ENCODE measurements at places on chromosomes 6 and 20.

- peak; percentile 74 for DNase-seq
Measured at GRCh38 chr6:15026832-15027231, 219.0 kb upstream of the JARID2 start.

- no peak for DNase-seq
Measured at GRCh38 chr20:39812116-39812515, 850.0 kb downstream of the DHX35 start.

DNA sequence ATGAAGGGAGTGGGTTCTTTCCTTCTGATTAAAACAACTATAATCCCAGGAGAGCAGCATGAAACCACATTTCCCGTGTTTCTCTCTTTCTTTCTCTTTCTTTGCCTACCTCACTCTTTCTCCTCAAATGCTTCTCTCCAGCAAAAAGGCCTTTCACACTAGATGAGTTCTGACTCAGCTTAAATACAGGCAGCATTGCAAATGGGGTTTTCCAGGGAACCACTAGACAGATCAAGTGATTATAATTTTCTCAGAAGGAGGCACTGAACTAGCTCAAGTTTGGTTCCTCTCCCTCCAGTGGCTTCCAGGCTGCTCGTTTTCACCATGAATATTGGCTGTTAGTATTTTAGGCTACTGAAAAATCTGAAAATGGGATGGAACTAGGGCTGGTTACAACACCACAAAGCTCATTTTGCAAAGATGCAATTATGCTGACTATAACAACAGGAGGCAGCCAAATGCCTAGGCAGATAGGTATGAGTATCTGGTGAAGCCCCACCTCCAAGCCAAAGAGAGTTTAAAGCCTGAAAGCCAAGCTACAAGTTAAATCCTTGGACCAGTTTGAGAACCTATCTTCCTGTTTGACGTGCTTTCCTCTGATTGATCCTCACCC lies 260.0 kb downstream of the MMUT start:
- no peak for DNase-seq

GRCh38 chr6:131640576-131640975 lies 3.5 kb downstream of the ENPP3 start:
- no peak for DNase-seq

DNA sequence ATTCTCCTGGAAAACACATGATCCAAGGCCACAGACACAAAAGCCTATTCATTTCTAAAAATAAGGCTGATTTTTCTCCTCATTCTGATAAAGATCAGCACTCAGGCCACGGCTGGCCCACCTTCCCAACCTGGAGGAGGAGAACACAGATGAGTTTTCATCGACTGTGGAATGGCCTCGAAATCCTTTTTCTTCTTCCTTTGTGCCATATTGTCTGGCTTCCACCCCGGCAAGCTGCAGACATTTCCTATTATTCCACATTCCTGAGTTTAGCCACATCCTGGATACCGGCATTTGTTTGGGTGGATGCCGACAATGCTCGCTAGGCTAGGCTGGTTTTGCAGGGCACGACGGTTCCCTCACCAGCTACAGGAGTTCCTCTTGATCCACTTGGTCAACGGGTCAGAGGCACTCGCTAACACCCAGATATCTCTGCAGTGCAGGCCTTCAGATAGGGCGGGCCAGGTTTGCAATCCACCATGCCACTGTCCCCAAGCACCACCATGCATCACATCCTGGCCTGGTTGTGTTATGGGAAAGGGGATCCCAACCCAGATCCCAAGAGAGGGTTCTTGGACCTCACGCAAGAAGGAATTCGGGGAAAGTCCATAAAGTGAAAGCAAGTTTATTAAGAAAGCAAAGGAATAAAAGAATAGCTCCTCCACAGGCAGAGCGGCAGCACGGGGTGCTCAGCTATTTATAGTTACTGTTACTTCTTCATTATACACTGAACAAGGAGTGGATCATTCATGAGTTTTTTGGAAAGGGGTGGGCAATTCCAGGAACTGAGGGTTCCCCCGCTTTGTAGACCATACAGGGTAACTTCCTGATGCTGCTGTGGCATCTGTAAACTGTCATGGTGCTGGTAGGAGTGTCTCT lies 4.2 kb upstream of the CTSZ start:
- no peak for DNase-seq

DNA sequence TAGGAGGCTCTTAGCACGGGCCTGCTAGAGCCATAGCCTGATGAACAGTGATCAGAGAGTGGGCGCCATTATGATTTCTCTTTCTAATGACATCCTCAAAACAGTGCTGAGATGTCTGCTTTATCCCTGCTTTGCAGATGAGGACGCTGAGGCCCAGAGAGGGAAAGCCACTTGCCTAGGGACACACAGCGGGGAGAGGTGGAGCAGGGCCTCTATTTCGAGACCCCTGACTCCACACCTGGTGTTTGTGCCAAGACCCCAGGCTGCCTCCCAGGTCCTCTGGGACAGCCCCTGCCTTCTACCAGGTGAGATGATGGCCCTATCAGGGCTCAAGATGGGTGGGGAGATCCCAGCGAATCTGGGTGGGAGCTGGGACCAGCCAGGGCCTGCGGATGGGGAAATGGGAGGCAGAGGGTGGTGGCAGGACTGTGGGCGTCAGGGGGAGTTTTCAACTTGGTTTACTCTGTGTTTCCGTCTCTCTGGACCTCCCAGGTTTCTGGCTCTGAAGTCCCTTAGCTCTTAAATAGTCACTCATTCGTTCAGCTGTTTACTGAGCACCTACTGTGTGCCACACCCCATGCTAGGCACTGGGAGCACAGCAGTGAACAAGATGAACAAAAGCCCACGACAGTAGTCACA lies 36.7 kb downstream of the SRC start:
- DNase-seq, result no peak

DNA sequence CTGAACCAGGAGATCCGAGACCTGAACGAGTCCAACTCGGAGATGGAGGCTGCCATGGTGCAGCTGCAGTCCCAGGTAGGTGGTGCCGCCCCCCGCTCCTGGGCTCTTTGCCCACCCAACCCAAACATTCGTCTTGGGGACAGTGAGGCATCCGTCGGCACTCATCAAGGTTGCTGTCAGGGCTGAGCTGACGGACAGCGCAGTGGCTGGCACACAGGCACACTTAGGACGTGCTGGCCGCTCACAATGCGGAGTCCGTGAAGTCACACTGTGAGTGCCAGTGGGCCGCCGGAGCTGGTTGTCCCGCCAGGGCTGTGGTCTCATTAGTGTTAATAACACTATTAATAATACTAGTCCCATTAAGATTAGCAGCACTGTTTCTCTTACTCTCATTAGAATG lies 18.2 kb upstream of the PCMTD2 start:
- DNase-seq, result no peak

GRCh38 chr20:44247586-44248409 lies 690 bp downstream of the GDAP1L1 start:
- DNase-seq, result no peak

GRCh38 chr20:51221791-51222408 lies 199.0 kb upstream of the KCNG1 start:
- DNase-seq, result no peak

- DNase-seq, result no peak
Measured at GRCh38 chr6:1278061-1278720, 33.7 kb upstream of the FOXQ1 start.

- no peak for DNase-seq
Measured at GRCh38 chr6:10441004-10441654, 26.3 kb upstream of the TFAP2A start.

DNA sequence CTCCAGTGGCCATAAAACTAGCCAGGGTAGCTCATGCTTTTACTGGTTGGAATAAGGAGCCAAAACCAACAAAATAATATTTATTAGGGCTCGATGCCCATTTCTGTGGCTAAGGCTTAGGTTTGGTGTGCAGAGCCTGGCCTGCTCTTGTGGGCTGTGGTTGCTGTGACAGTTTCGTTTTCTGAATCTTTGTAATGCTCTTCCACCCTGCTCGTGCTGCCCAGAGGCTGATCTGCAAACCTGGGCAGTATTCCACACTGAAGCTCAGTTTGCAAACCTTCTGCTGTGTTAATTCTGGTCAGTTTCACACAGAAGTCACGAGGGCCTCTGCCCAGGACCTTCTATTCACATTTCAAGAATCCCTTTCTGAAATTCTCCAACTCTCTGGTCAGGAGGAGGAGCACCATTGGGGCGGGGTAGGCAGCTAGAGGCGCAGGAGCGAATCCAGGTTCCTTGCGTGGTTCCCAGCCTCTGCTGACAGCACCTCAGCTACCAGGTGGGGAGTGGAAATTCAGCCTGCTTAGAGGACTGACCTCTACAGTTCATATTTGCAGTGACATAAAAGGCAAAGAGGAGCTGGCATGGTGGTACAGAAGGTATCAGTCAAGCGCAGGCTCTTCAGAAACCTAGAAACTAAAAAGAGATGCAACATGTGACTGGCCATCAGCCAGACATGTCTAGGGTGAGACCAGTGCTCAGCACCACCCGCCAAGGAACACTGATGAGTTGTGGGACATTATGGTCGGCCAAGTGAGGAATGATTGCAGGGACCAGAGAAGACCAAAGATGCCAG lies 14.3 kb upstream of the C20orf144 start:
- no peak for DNase-seq

- DNase-seq, result no peak
Measured at GRCh38 chr6:68726992-68727391, 91.9 kb downstream of the ADGRB3 start.

DNA sequence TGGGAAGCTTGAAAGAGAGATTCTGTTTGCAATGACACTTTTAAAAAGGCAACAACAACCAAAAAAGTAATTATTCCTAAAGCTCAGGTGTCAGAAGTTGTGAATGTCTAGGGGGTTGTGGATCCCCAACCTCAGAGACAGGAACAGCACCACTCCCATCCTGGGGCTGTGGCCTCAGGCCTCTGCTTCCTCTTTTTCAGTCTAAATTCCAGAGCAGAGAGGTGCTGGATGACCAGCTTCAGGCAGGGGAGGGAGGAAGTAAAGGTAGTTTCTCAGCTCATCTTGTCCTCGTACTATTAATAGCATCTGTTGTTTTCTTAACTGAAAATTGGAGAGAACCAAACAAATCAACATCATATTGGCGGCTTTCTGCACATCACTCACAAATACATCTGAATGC lies 8.3 kb downstream of the NT5E start:
- DNase-seq, result no peak

GRCh38 chr6:157756708-157757429 lies 66.2 kb upstream of the SNX9 start:
- peak; percentile 78 for DNase-seq
